Cardiac fibroblast (primary cell): ENCODE measurements at places on chromosomes 5 and 9.
A peak's percentile ranks its signal among the peaks of the same experiment; 100 is the strongest.

DNA sequence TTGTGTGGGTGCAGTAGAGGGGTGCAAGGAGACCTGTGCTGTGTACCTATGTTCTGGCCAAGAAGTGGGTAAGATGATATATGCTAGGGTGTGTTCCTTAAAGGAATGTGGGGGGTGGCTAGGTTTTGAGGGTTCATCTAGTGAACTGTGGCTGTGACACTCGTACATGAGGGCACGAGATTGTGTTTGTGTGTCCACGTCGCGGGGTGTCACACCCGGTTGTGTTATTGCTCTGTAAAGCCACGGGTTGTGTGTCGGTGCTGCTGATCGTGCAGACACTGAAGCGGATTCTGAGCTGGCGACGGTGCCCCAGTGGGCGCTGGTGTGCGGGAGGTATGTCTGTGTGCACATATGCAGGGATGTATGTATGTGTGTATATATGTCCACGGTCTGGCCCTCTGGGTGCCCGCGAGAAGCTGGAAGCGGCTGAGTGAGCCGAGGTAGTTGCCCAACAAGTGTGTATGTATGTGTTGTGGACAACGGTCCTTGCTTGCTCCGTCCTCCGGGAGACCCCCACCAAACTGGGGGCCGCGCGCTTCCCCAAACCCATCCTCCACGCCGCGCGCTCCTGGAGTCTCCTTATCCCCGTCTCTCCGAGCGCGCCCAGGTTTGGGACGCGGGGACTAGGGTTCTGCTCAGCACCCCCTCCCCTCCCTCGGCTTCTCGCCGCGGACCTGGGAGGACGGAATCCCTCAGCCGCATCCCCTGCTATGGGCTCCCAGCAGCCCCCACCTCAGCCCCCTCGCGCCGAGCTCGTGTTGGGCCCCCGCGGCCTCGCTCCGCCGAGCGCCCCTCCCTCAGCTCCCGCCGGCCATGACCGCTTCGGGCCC is 639 bp downstream of the PCDH1 start:
- DNase-seq = no peak

- no peak for DNase-seq
These were observed 56.7 kb downstream of the APC start for GRCh38 chr5:112794410-112794809.

GRCh38 chr9:3500044-3500443 is 25.8 kb downstream of the RFX3 start:
- no peak for DNase-seq

DNA sequence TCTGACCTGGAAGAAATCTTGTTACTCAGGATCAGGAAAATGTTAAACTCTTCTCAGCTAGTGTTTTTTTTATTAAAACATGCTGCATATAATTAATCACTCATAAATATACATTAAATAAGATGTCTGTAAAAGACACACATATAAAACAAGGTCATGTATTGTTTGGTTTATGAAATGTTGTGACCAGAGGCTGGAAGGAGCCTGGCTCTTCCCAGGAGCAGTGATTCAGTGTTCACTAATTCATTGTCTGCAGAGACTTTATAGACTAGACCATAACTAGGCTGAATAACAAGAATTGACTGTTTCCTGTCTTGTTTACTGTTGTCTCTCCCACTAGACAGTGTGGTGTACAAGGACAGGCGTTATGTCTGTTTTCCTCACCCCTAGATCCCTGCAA is 49.1 kb upstream of the ANKRD55 start:
- peak; percentile 45 for DNase-seq

GRCh38 chr5:131265311-131265803 is 1.5 kb downstream of the CDC42SE2 start:
- peak; percentile 55 for DNase-seq

GRCh38 chr5:167452136-167452535 is 839.3 kb upstream of the WWC1 start:
- DNase-seq = no peak
